ENCODE measurements at places on chromosomes 1 and 21.

GRCh38 chr1:94528299-94528698 lies 13.3 kb downstream of the F3 start:
- no peak for DNase-seq

- no peak for DNase-seq
These were observed 93.2 kb downstream of the CCDC185 start for GRCh38 chr1:223486366-223486765.

- no peak for DNase-seq
These were observed 326 bp downstream of the BRWD1 start for GRCh38 chr21:39313042-39313570.

- no peak for DNase-seq
These were observed 9.4 kb upstream of the HENMT1 start for GRCh38 chr1:108670131-108670773.

Data from activated CD4-positive, alpha-beta T cell treated with anti-CD3 and anti-CD28 coated beads, Interleukin-2, amount 10 ng/mL, durations not matched to agents 7 days and 5 days (primary cell).